ENCODE measurements at places on chromosomes 2 and 18.
A peak's percentile ranks its signal among the peaks of the same experiment; 100 is the strongest.

DNA sequence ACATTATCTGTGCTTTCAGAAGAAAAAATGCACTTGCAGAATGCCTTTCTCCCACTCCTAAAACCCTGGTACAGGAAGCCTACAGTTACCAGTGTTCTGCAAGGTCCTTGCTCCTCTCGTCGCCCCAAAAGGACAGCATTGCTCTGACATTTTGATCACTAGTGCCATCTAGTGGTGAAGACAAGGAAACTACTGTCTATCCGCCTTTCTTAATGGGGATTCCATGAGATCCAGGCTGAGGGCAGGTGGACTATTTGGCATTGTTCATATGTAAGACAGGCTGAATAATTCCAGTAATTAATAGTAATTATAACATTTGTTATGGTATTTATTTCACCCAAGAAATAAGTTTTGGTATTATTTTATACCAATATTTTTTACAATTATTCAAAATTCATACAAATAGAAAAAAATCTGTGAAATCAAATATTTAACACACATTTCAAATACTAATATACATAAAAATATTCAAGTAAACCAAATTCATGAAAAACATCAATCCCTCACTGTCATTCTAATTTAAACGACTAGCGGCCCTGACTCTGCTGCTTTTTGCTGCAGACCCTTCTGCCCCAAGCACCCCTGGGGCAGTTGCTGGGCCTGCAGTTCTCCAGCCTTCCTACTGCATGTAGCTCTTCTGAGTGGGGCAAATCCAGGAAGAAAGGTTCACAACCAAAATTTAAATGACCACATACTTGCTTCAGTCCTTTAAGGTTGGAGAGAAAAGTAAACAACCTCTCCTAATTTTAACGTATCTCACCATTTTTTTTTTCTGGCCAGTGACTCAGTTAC is 19.0 kb downstream of the TPGS2 start:
- DNase-seq = peak; percentile 51

- DNase-seq = no peak
Observed at GRCh38 chr2:63432373-63432772, 155.9 kb downstream of the WDPCP start.

GRCh38 chr2:151114874-151115273 is 146.8 kb downstream of the RBM43 start:
- DNase-seq = no peak

DNA sequence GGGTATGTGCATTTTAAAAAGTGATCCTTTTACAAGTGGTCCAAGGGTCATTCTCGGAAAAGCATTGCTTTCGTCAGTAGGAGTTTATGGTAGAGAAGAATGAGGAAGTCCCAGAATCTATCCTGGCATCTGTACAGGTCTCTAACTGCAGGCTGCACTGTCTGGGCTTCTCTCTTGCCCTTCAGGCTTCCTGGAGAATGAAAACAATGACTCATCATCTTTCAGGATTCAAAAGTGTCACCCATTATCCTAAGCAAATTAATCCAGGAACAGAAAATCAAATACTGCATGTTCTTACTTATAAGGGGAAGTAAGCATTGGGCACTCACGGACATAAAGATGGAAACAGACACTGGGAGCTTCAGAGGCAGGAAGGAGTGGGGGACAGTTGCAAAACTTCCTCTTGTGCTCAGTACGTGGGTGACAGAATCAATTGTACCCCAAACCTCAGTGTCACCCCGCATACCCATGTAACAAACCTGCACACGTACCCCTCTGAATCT is 60.2 kb upstream of the TXNDC2 start:
- no peak for DNase-seq

DNA sequence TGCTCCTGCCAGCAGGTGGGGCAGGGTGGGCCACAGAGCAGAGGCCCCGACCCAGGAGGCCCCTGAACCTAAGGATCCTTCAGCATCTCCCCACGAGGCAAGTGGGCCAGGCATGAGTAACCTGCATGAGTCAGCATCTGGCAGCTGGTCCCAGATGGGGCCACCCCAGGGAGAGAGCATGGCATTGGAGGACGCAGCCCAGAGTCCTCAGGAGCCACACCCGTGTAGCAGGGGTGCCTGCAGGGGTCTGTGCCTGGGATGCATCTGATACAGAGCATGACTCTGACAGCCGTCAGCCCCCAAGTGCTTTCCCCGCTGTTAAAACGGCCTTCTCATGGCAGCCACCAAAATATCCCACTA is 185.6 kb upstream of the SALL3 start:
- DNase-seq = no peak
